ENCODE measurements at places on chromosomes 12 and 14.

DNA sequence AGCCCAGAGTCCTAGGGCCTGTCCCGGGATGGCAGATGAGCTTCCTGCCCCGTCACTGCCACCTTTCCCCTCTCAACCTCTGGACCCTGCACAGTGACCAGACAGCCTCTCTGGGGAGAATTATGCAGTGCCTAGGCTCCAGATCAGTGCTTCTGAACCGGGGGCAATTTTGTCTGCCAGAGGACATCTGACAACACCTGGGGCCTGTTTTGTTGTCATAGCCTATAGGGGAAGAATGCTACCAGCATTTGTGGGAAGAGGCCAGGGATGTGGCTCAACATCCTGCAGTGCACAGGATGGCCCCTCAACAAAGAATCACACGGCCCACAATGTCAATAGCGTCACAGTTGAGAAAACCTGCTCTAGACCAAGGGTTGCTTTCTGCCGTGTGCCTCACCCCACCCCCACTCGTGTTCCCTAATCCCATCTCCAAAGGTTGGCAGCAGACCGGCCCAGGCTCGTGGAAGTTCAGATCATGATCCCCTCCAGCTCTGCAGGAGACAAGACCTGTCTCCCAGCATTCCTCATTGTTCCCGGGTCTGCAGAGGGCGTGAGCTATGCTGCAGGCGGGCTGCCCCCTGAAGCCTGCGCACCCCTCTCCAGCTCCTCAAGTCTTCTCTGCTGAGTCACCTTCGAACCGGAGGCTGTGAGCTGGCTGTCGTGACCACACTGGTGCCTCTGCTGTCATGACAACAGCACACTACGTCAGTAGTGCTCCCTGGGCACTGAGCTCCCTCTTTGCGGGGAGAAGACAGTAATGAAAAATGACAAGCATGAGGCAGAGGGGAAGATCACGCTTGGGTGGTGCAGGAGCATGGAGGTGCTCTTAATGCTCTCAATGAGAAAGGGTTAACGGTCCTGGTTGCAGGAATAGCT lies 2.0 kb upstream of the GAPDH start:
- peak; percentile 98 for DNase-seq

- DNase-seq, result no peak
Observed at GRCh38 chr14:91230397-91231035, 14.0 kb downstream of the GPR68 start.

- DNase-seq, result no peak
Observed at GRCh38 chr12:127300753-127301152, 966.2 kb upstream of the TMEM132C start.

GRCh38 chr14:29353513-29353912 lies 574.1 kb downstream of the PRKD1 start:
- no peak for DNase-seq

DNA sequence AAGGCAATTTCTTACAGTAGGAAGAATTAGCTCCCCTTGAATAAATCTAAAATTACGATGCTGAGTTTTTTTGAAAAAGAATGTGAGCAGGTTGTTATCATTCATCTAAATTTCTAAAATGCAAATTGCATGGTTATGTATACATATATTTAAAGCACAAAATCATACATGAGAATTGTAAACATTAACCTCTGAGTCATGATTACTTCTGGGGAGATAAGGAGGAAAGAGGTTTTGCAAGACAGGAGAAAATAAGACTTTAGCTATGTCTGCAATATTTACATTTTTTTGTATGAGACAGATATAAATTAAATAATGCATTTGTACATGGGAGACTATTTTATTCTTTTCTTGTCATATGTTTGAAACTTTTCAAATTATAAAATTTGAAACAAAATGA lies 72.2 kb downstream of the TSPAN8 start:
- no peak for DNase-seq

DNA sequence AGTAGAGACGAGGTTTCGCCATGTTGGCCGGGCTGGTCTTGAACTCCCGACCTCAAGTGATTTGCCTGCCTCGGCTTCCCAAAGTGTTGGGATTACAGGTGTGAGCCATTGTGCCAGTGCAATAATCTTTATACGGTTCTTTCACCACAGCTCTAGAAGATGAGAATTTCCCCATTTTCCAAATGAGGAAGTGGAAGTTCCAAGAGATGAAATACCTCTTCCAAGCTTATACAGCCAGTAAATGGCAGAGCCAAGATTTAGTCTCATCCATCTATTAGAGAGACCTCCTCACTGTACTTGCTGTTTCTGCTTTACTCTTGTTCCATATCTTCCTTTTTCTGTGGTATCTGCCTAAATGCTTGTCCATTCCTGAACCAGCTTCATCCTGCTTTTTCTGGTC lies 3.1 kb upstream of the LMNTD1 start:
- DNase-seq, result no peak

DNA sequence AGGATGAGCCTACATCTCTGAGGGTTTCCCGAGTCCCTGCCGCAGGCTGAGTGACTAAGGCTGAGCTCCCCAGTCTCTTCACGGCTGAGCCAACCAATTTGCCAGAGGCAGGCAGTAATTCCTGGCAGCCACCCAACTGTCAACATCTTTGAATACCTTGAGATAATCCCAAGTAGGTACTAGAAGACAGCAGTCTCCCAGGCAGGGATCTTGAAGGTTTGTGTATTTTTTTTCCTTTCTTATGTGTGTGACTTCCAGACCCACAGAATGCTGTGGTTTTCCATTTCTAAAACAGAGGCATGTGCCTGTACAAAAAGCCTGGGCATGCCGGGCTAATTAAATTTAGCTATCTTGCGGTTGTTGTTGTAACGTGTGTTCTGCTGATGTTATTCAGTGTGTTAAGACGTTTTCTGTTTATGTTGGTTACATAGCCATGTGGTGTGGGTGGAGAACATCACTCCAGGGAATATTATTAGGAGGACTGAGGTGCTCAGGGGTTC lies 155.5 kb downstream of the ANO2 start:
- DNase-seq, result no peak

DNA sequence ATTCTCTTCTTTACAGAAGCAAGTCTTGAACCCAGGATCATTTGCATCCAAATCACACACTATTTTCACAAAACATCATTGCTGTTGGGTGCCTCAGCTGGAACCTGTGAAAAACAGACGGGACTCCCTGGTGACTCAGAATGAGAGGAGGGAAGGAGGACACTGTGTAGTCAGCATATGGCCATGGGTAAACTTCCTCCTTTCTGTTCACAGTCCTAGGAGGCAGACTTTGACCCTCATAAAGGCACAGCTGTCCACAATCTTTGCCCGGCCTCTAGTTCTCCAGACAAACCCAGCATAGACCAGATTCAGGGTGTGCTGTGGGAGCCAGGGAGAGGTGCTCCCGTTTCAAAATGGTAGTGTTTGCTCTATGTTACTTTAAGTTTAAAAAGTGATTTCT lies 62.0 kb downstream of the DYRK2 start:
- DNase-seq, result no peak

DNA sequence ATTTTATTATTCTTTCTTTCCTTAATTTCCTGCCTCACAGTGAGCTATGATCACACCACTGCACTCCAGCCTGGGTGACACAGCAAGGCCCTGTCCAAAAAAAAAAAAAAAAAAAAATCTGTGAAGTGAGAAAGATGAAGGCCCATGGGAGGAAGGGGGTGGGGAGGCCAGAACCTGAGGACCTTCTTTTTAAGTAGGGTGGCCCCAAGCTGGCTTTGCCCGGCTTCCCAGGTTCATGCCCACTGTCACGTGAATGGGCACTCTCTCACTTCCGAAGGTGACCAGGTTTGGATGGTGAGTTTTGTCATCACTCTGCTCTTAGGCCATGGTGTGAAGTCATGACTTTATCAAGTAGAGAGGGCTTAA lies 82.3 kb downstream of the TNFAIP2 start:
- no peak for DNase-seq

GRCh38 chr14:41397926-41398325 lies 208.8 kb upstream of the LRFN5 start:
- no peak for DNase-seq

DNA sequence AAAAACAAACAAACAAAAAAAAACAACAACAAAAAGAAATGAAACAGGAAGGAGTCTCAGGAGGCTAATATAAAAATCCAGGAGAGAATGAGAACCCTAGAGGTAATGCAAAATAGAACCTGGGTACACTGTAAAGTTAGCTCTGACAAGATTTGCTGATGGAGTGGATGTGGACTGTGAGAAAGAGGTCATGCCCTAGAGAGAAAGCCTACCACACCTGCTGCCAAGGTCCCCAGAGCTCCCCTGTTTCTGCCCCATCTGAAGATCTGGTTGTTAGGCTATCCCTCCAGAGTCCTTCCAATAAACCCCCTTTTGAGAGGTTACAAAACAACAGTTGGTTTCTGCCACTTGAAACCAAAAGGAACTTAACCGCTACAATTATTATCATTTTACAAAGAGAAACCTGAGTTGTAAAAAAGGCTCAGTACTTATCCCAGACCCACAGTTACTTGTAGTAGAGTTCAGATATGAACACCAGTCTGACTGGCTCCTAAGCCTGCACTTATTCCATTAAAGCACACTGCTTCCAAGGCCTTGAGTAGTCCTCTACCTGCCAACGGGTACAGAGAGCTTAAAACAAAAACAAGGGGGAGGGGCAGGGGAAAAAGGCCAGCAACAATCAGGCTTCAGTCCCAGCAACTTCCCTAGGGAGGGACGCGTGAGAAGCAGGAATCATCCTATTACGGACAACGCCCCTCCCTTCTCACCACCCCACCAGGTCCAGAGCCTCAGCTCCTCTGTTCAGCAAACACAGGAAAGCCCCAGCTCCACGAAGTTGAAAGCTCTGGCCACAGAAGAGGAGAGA lies 27.7 kb downstream of the PPP1R13B start:
- no peak for DNase-seq

GRCh38 chr14:57822081-57822480 lies 43.8 kb downstream of the SLC35F4 start:
- DNase-seq, result no peak

- DNase-seq, result peak; percentile 68
Observed at GRCh38 chr14:95518045-95518751, 1.7 kb upstream of the SYNE3 start.

GRCh38 chr12:108312073-108312659 lies 26.9 kb downstream of the CMKLR1 start:
- DNase-seq, result no peak

DNA sequence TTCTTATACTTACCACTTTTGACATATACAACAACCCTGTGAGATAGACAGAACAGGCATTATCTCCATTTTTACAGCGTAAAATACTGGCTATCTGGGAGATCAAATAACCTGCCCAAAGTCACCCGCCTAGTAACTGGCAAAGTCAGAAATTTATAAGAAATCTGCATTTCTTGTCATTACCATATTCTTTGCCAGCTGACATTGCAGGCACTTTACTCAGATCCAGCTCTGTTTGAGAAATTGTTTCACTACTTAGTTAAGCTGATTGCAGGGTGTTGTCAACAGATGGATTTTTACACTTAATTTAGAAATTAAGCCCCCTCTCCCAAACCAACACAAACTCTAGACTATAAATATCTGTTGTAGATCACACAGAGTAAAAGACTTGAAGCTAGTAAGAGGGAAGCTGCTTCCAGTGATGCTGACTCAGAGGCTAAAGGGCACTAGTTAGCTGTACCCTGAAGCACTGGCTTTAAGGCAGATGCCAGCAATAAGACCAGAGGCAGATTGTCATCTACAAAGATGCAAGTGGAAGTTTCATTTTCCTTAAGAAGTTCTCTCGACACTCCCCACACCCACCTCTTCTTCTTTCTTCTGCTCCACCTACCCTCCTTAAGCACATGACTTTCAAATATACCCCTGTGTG lies 153.1 kb downstream of the ANO6 start:
- DNase-seq, result no peak

DNA sequence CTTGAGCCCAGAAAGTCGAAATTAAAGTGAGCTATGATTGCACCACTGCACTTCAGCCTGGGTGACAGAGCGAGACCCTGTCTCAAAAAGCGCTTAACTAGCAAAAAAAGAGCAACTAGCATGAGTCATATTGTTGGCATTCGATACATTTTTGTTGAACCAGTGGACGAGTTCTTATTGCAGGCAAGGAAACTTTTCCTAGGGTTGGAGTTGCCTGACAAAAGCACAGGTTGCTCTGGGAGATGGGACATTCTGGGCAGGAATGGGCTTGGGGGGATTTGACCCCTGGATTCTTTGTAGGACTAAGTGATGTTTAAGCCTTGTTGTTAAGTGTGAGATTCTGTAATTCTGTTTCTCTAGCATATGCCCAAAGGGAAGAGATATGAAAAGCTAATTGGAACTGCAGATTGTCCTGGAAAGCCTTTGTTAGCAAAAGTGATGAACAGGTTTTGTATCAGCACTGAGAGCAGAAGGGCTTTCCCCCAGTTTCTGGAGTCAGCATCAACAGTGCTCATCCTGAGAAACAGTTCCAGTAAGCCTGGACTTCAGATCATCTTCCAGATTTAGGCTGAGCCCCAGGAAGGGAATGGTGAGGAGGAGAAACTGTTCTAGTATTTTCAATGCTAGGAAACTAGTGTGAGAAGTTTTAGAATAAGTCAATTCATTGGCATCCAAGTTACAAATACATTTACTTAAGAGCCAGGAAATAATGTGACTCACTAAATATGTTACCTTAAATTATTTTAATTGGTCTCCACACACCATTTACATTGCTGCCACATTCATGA lies 123.1 kb downstream of the SRGAP1 start:
- DNase-seq, result no peak

DNA sequence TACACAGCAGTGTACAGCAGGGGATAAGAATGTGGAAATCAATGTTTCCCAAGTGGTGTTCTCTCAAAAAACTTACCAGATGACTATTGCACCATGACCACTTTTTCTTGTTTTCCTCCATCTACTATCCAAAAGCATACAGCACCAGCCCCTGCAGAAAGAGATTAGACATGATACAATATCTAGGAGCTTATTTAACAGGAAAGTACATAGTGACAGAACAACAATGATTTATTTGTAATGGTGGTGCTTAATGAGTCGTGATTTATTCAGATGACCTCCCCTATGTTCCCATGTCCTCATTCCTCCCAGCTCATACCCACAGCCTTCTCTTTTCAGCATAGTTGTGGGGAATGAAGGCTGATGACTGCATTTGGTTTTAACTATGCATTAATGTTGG lies 413.6 kb downstream of the BTG1 start:
- DNase-seq, result no peak

DNA sequence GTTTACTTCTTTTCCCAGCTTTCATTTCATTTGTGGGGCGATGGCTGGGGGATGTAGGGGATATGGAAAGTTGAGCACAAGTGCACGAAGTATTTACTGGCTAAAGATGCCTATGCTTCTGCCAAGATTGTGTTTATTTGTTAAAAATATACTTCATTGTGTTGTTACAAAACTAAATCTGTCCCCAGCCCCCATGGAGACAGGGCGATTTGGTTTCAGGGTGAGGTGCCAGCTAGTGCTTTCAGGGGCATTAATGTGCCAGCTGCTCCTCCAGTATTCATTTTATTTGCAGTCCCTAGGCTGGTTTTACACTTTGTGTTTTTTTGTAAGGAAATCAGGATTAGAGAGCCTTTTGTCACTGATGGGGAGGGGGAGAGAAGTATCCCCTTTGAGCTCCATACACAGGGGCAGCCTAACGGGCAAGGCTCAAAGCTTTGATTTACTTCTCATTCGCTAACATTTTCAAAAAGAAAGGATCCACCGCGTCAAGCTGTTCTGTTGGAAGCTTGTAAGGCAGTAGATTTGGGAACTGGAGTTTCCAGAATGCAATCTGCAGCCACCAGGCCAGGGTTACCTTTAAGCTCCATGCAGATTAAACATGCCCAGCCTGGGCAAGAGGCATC lies 198.7 kb upstream of the PLEKHG7 start:
- DNase-seq, result no peak

- DNase-seq, result peak; percentile 80
Observed at GRCh38 chr12:122865268-122866231, 30.3 kb downstream of the HIP1R start.

Data from NAMALWA (cell line).